ENCODE measurements at places on chromosomes 13 and 19.

DNA sequence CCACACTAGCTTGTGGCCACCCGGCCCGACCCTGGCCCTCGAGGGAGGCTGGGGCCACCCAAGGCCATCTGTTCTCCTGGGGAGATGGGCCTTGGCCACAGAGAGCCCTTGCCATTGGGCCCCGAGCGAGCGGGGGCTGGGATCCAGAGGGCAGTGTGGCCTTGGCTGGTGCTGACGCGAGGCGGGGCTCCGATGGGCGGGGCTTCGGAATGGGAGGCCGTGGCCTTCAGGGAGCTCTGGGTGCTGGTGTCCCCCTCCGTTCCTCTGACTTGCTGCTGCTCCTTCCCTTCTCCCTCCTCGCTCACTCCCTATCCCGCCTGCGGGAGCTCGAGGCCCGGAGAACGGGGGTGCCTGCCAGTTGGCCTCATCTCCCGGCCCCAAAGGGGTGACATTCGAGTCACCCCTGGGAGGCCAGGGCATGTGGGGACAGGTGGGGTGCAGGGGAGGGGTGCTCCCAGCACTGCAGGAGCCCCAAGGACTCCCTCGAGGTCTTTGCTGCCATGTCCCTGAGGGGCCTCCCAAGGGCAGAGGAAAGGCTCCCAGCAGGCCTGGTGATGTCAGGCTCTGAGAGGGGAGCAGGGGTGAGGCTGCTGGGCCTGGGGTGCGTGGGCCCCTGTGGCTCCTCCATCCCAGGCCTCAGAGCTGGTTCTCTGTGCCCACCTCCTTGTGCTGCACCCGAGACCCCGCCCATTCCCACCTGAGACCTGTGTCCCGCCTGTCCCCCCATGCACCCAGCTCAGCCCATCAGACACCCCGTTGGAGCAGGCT lies 4.2 kb downstream of the NCLN start:
- no peak for DNase-seq

- DNase-seq: no peak
These were observed 352.3 kb upstream of the TMTC4 start for GRCh38 chr13:101026736-101027398.

DNA sequence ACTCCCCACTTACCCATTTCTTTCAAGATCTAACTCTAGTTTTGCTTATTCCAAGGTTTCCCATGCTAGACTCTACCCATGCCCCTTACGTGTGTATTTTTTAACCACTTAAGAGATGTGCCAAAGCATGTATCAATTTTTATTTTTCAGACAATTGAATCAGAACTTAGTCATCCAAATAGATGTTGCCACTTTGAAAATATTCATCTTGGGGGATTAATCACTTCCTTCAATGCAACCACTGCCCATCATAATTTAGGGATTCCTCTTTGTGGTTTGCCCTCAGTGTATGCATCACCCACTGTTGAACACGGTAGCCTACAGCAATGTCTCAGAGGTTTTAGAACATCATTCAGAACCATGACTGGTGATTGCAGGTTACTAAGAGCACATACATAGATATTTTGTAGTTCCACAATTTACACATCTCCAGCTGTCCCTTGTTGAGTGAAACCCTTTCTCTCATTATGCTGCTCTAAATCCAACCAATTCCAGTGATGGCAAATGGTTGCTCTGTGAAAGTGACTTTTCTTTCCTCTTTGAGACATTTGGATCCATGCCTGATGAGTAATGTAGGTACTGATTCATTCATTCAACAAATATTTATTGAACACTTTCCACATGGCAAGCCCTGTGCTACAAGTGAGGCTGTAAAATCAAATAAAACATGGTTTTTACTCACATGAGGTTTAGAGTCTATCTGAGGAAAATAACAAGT lies 60.6 kb upstream of the SERP2 start:
- DNase-seq: no peak

DNA sequence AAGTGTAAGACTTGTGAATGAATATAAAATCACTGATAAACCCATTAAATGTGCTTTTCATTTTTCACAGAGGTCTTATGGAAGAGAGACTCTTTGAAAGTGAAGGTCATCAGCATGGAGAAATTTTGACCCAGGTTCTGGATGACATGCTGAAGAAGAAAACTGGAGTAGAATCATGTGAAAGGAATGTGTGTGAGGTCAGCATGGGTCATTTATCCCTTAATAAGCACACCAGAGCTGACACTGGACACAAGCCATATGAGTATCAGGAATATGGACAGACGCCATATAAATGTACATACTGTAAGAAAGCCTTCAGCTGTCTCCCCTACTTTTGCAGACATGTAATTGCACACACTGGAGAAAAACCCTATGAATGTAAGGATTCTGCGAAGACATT lies 29.0 kb downstream of the ZNF20 start:
- DNase-seq: no peak

DNA sequence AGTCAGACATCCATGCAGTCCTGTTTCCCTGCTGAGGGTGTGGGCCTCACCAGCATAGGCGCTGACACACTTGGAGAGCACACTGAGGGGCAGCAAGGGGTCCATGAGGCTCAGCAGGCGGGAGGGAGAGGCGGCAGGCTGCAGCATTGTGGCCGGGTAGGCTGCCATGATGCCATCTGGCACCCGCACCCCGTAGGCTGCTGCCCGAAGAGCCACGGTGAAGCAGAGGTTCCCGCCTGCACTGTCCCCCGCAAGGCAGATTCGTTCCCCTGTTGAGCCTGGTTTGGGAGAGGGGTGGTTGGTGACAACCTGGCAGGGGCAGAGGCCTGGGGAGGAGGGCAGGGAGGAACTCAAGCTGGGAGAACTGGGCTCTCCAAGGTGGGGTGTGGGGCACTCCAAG lies 16.0 kb upstream of the CNFN start:
- no peak for DNase-seq

DNA sequence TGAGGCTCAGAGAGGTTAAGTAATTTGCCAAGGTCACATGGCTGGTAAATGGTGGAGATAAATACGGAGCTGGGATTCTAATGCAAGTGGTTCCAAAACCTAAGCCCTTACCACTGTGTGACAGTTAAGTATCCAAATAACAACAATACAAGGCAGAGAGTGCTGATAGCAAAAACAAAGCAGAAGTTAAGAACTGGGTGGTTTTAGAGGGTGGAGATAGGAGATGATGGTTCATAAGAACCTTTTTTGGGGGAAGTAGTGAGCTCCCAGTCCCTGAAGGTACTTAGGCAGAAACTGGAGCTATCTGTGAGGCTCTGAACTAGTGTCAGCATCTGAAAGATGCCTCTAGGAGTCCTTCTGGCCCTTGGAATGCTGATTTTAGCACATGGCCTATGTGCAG lies 56.2 kb upstream of the UBE2L5 start:
- no peak for DNase-seq

GRCh38 chr19:29514525-29515232 lies 11.1 kb upstream of the VSTM2B start:
- DNase-seq: no peak

DNA sequence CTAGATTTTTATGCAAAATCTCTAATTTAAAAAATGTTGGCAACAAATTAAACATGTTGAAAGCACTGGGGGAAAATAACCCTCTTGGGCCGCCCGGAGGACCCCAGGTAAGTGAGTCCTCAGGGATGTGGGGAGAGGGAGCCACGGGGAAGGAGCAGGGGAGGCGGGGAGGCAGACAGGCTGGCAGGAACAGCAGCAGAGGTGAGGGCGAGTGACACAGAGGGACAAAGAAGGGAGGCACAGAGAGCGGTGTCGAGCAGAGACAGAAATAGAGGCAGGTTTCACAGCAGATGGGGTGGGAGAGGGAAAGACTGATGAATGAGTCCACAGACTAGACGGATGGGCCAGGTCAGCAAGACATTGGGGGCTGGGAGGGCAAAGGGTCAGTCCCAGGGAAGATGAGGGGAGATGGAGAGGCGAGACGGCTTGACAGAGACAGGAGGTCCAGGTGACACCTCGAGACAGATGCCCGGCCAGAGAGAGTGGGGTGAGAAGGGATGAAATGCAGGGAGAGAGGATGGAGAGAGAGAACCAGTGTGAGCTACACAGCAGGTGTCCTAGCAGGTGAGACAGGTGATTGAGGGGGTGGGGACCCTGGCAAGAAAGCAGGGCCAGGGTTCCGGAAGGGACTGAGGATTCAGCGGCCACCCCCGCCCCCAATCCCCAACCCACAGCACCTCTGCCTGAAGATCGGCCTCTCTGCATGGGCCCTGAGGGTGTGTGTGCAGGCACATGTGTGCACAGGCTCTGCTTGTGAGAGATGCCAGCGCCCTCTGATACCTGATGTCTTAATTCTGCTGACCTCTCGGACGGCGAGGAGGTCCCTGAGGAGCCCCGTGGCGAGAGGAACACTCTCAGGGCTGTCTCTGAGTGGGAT lies 3.8 kb downstream of the LRRC4B start:
- no peak for DNase-seq

DNA sequence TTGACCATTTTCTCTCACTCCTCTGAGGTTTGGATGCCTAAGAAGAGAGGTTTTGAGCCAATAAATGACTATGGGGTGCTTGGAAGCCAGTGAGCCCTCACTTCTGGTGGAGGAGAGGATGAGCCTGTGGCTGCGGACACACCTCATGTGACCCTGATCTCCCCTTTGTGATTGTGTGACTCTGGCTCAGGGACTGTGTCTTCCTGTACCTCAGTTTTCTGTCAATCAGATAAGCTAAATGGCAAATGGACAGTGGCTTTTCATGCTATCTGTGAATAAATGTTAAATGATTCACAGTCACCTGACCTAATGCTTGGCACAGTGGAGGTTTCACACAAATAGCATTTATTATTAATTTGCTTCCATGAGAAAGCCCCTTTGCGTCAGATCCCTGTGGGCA lies 2.7 kb downstream of the PSG8 start:
- DNase-seq: no peak

GRCh38 chr13:30787738-30788525 lies 52.6 kb downstream of the ALOX5AP start:
- no peak for DNase-seq

- no peak for DNase-seq
These were observed 83.9 kb downstream of the OLFM4 start for GRCh38 chr13:53112522-53112921.

- DNase-seq: no peak
These were observed 3.4 kb downstream of the EIF3G start for GRCh38 chr19:10116085-10116865.

- no peak for DNase-seq
These were observed 5.5 kb upstream of the ECH1 start for GRCh38 chr19:38836983-38837626.

GRCh38 chr13:54742984-54743383 lies 1714.4 kb downstream of the OLFM4 start:
- no peak for DNase-seq

- DNase-seq: no peak
These were observed 50.5 kb upstream of the IRS2 start for GRCh38 chr13:109836629-109837607.

DNA sequence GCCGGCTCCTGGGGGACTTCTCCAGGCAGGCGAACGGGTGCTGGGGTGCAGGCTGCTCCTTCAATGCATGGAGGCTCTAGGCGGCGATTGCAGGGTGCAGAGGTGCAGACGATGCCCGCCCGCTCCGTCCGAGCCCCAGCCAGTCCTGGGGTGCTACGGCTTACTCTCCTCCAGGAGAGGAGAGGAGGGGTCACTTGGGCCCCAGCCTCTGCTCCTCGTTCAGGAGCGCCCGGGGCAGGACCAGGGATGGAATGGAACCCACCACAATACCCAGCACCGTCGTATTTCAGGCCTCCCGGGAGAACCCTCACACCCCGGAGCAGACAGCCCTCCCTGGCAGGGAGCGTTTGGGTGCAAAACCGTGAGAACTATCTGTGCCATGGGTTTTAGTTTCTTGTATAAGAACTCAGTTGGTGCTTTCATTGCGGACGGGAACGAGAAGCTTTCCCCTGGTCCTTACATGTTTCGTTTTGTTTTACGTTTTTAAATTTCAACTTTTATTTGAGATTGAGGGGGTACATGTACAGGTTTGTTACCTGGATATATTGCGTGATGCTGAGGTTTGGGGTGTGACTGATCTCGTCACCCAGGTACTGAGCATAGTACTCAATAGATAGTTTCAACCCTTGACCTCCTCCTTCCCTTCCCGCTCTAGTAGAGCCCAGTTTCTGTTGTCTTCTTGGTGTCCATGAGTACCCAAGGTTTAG lies 46.8 kb downstream of the ARHGEF18 start:
- DNase-seq: no peak

- DNase-seq: peak; percentile 5
These were observed at the start of gene FGF9 for GRCh38 chr13:21670883-21671619. TSS of gene FGF9 (plus strand) at chr13:21671073. CDS start at chr13:21671913, 840 bp downstream.

DNA sequence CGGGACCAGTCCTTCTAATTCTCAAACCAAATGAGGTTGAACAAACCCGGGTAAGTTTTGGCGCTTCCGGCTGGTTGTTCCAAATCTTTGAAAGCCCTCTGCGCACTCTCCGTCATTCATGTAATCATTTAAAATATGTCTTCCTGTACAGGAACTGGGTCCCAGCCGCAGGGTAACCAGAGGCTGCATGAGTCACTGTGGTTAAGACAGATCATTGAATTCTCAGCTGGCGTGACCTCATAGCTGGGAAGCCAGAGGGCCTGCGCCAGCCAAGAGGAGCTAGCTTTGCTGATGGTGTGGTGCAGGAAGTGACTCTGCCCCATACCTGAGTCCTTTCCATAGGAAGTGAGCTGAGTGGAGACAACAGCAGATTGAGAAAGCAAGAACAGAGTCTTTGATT lies 135.2 kb downstream of the TSHZ3 start:
- DNase-seq: peak; percentile 84

GRCh38 chr19:8489561-8490394 lies 12.7 kb downstream of the PRAM1 start:
- no peak for DNase-seq

All from Kasumi-1 (cell line).